Right cardiac atrium (tissue), 5 donors: ENCODE measurements at places on chromosomes 4 and X. TPM values are rescaled to one million over a fixed set of nuclear protein-coding genes. Genes with fewer than 3 reads are reported as not detected.
A peak's percentile ranks its signal among the peaks of the same experiment; 100 is the strongest.

The PPEF1 gene
- total RNA-seq = 2.1 TPM

The VEGFC gene
- 7.2 TPM for total RNA-seq

The SYP gene
- total RNA-seq = 3.1 TPM

The SPANXD gene
- total RNA-seq = not detected

The PDZD4 gene
- 6.1 TPM for total RNA-seq

The NAT8L gene
- total RNA-seq = 5.2 TPM

The IL1RAPL1 gene
- total RNA-seq = 2.0 TPM

The ADH1B gene
- total RNA-seq = 343 TPM

The BTK gene
- total RNA-seq = 3.0 TPM

The BLTP1 gene
- 37.6 TPM for total RNA-seq

The SSX2B gene
- not detected for total RNA-seq

The KDR gene
- 18.7 TPM for total RNA-seq

The GRSF1 gene
- total RNA-seq = 69.1 TPM

The EREG gene
- total RNA-seq = 0.14 TPM

The DIAPH2 gene
- 10.4 TPM for total RNA-seq

The DCLK2 gene
- total RNA-seq = 15.3 TPM

The HPGD gene
- 0.86 TPM for total RNA-seq

- DNase-seq = no peak
Observed at GRCh38 chr4:113094331-113094730, 44.9 kb downstream of the ANK2 start.

DNA sequence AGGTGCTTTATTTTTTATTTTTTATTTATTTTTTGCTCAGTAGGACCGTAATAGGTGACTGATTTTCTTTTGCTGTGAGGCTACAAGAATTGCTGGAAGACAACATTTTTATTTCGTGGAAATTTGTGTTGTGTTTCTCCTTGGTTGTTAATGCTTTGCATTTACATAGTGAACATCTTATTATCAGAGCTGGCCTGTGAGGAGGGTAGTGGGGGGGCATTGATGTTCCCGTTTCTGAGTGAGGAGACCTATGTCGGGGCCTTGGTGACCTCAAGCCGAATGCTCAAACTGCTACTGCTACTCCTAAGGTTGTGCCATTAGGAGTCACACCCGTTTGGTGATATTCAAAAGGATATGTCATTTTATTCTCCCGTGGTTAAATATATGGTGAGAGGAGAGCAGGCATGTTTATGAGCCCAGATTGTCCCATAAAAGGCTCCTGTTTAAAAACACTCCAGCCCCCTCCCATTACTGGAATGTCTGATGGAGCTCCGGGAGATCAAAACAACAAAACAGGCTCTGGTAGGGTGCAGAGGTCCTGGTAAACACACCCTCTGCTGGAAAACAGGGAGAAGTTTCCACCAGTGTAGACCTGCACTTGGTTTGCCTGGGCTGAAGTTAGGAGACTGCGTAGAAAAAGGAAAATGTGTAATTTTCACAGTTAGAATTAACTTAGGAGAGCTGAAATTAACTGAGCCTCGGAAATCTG is 5.6 kb downstream of the PDGFRA start:
- peak; percentile 16 for DNase-seq

GRCh38 chrX:151712253-151712652 is 3.6 kb upstream of the FATE1 start:
- no peak for DNase-seq

DNA sequence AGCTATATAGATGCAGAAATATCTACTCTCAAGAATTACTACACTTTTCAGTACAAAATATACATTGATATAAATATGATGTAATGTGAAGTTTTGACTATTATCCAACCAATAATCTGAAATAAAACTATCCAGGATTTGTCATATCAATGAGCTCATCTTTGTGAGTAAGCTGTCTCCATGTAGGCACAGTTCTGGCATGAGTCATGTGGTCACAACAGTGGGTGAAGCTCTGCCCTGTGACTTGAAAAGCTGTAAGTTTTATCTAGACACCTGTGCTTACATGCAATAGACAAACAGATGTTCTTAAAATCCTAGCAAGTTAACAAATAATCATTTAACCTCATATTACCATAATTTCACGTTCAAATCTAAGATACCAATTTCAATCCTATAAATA is 192.7 kb downstream of the GABRG1 start:
- DNase-seq = no peak

- no peak for DNase-seq
Observed at GRCh38 chr4:113575401-113575800, 186.1 kb downstream of the CAMK2D start.

DNA sequence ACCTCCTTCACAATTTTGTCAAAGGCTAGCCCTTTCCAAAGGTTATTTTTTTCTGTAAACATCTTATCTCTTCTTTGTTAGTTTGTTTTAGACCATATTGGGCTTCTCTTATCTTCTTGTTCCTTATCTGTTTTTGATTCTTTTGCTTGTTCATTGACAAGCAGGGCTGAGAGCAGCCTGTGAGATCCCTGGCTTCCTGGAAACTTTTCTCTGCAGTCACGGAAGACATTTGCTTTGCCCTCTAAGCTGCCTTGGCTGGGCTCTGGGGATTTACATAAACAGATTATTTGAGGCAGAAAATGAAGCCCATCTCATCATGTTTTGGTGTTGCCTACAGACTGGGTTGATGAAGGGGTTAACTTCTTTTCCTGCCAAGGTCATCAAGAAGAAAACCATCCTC is 157.4 kb upstream of the AMOT start:
- no peak for DNase-seq

GRCh38 chrX:95071621-95072020 is 1397.6 kb downstream of the FAM133A start:
- DNase-seq = no peak

DNA sequence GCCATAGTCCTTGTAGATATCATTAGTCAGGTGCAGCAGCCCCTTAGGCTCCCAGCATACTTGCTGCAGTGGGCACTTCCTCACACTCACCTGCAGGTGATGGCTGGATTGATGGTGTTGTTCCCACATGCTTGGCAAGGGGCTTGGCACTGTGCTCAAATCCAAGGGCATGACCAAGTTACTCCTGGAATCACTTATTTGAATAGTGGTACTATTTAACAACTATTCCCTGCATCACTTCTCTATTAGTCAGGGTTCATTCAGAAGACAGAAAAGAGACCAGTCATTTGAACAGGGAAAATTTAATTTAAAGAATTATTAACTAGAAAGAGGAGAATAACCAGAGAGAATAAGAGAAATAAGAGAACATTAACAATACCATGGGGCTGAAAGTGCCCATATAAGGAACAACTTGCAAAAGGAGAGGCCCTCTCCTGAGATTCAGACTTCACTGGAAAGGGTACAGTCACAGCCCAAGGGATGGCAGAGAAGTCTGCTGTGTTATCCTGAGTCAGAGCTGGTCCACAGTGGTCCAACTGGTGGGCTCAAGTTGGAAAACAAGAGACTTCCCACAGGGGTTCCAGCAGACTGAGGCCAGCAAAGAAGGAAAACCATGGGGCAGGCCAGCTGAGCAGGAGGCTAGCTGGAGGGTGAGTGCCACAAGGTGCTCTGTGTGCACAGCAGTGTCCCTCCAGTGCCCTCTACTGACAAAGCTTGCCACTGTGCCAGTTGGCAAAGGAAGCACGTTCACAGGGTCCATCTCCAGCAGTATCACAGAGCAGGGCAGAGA is 9.8 kb downstream of the SPP1 start:
- DNase-seq = peak; percentile 38

- no peak for DNase-seq
Observed at GRCh38 chrX:372856-373640, 13.7 kb downstream of the PPP2R3B start.

- no peak for DNase-seq
Observed at GRCh38 chr4:89248879-89249281, 58.7 kb downstream of the GPRIN3 start.

- DNase-seq = no peak
Observed at GRCh38 chr4:33062155-33062806, 2342.1 kb downstream of the PCDH7 start.

GRCh38 chr4:139076016-139076744 is 60.6 kb downstream of the NOCT start:
- no peak for DNase-seq

DNA sequence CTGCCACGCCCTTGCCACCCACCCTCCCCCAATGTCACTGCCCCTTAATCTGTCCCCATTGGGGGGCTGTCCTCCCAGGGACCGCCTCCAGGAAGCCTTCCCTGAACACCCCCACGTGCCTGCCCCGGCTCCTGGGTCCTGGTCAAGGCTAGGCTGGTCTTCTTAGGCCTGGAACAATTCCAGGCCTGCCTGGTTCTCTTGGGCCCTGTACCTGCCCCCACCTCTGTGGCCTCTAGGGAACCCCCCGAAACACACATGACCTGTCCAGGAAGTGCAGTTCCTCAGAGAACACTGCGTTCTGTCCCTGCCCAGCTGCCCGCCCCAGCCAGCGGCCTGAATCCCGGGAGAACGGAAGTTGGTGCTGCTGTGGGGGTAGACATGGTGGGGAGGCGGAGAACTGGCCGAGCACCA is 5.1 kb downstream of the MXD4 start:
- DNase-seq = peak; percentile 72

DNA sequence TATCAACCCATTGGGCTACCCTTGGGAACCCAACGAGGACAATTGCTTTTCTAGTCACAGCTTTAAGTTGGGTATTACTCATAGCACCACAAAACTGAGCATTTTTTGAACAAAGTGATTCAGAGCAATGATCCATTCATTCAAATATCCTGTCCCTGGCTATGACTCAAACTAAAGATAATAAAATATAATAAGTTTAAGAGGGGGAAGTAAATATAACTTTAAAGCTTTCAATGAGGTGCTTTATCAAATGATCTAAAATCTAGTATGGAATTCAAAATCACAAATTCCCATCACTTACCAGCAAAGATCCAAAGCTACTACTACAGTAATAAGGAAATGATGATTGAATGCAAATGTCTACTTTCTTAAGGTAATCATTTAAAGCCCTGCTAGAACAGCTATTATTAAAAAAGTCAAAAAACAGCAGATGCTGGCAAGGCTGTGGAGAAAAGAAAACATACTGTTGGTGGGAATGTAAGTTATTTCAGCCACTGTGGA is 39.8 kb upstream of the S100G start:
- no peak for DNase-seq

- DNase-seq = no peak
Observed at GRCh38 chr4:149176039-149176438, 639.6 kb downstream of the IQCM start.

GRCh38 chr4:11470438-11471045 is 41.8 kb upstream of the HS3ST1 start:
- no peak for DNase-seq

- DNase-seq = no peak
Observed at GRCh38 chrX:149032449-149032848, 472.7 kb downstream of the IDS start.

- no peak for DNase-seq
Observed at GRCh38 chr4:25466966-25467697, 90.1 kb downstream of the ANAPC4 start.

GRCh38 chr4:69056921-69057550 is 39.2 kb upstream of the UGT2B7 start:
- DNase-seq = no peak

GRCh38 chr4:69811166-69811565 is 48.8 kb downstream of the SULT1E1 start:
- DNase-seq = no peak

DNA sequence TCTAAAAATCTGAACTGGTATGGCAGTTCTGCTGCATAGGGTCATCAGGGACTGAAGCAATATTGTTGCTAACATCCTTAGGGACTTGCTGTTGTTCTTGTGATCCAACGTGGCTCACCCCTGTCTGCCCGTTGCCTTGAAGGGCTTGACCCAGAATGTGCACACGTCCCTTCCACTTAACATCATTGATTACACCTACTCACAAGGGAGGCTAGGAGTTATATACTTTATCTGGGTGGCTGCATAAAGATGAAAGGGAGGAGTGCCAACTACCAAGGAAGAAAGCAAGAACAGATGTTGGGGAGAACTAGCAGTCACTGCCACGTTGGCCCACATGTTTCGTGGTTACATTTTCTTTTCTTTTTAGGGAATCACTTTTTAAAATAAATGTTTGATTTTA is 34.0 kb downstream of the SLC9A6 start:
- no peak for DNase-seq

DNA sequence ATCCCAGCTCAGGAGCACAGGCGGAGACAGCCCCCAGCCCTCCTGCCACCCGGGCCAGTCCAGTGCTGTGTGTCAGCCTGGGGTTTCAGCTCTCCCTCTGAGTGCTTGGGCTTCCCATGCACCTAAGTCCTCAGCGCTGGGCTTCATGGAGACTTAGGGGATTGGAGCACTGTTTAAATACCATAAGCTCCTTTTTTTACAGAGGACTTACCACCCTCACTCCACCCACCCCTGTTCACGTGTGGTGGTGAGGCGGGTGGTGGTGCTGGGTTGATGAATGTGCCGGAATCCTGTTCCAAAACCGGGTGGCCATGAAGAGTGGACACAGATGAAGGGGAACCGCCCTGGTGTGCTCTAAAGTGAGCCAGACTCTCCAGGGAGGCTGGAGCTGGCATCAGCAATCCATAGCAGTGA is 66.9 kb downstream of the PSAPL1 start:
- DNase-seq = peak; percentile 25

GRCh38 chr4:1251773-1252066 is 2.8 kb upstream of the CTBP1 start:
- no peak for DNase-seq

- no peak for DNase-seq
Observed at GRCh38 chrX:10681167-10681566, 60.8 kb upstream of the MID1 start.

DNA sequence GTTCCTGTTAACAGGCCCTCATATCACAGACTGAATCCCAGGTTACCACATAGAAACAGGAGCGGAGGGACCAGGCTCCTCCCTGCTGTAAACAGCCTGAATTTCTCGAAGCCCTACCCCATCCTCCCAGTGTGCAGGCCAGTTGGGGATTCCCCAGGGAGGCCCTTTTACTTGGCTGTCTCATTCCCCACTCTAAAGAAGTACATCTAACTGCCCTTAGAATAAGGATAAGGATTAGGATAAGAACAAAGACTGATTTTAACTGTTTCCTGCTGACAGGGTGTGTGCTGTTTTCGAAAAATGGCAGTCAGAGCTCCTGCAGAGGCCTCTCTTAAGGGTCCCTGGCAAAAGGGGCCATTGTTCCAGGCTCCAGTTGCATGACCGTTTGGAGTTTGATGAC is 133.7 kb downstream of the PAPSS1 start:
- no peak for DNase-seq

GRCh38 chr4:114694770-114695169 is 96.2 kb downstream of the UGT8 start:
- no peak for DNase-seq

DNA sequence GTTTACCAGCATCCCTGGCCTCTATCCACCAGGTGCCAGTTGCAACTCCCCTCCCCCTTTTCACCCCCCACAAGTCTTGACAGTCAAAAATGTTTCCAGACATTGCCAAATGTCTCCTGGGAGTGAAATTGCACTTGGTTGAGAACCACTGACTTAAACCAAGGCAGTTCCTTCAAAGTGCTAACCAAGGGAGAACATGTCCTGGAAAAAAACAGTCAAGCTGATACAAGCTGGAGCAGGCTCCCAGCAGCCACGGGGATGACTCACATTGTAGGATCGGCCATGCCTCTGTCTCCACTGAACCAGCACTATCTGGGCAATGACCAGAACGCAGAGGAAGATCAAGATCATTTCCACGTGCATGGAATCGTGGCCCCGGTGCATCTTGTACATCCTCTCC is 11.4 kb downstream of the RNF175 start:
- DNase-seq = no peak

GRCh38 chr4:35525192-35525978 is 718.9 kb downstream of the ARAP2 start:
- DNase-seq = no peak
